ENCODE measurements at places on chromosomes 4 and X.
A peak's percentile ranks its signal among the peaks of the same experiment; 100 is the strongest.

- no peak overlapping the region for H3K27ac ChIP-seq
- no peaks in the 10 kb centered on the region for H3K4me1 ChIP-seq
- no peak overlapping the region for H3K4me3 ChIP-seq
- no peaks in the 10 kb centered on the region for H3K36me3 ChIP-seq
- no peaks in the 10 kb centered on the region for H3K27me3 ChIP-seq
Measured at GRCh38 chr4:143383005-143383574, 46.4 kb downstream of the GAB1 start.

DNA sequence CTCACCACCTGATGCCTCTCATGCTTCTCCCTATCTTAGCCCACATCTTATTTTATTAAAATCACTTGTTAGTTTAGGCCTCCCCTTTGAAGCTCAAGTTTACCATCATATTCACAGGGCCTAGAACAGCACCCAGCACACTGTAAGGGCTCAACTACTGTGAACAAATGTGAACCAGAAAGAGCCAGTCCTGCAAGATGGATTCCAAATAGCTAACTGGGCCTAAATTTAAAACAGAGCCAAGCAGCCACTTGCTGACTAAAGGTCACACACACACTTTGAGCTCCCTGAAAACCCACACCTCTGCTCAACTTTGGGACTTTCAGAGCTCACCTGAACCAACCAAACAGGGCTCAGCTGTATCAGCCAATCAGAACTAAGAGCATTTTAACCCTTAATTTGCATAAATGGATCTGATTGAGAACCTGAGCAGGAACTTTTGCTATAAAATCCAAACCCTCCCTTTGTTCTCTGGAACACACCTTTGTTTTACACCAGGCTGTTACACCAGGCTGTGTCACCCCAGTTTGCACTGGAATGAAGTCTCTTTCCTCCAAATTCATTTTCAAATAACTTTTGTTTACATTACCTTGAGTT lies 62.1 kb upstream of the EXOC1L start:
- DNase-seq = no peak
- no peaks in the 10 kb centered on the region for H3K27me3 ChIP-seq
- no peaks in the 10 kb centered on the region for H3K36me3 ChIP-seq
- H3K27ac ChIP-seq = no peak overlapping the region
- no peaks in the 10 kb centered on the region for H3K4me1 ChIP-seq

- H3K27ac ChIP-seq = no peak overlapping the region
- no peaks in the 10 kb centered on the region for H3K36me3 ChIP-seq
- no peak for DNase-seq
- H3K4me3 ChIP-seq = no peak overlapping the region
- no peaks in the 10 kb centered on the region for H3K4me1 ChIP-seq
Measured at GRCh38 chr4:168622600-168622999, 125.7 kb downstream of the PALLD start.

- H3K4me1 ChIP-seq = no peaks in the 10 kb centered on the region
- H3K36me3 ChIP-seq = no peaks in the 10 kb centered on the region
Measured at GRCh38 chr4:66921433-66921832, 623.9 kb downstream of the CENPC start.

GRCh38 chr4:2647403-2648158 lies 108.6 kb downstream of the TNIP2 start:
- H3K27me3 ChIP-seq = no peaks in the 10 kb centered on the region
- H3K27ac ChIP-seq = no peak overlapping the region
- peaks cover 15% of the 10 kb centered on the region for H3K4me1 ChIP-seq
- no peak overlapping the region for H3K4me3 ChIP-seq
- H3K36me3 ChIP-seq = peaks cover 39% of the 10 kb centered on the region
- no peak for DNase-seq

DNA sequence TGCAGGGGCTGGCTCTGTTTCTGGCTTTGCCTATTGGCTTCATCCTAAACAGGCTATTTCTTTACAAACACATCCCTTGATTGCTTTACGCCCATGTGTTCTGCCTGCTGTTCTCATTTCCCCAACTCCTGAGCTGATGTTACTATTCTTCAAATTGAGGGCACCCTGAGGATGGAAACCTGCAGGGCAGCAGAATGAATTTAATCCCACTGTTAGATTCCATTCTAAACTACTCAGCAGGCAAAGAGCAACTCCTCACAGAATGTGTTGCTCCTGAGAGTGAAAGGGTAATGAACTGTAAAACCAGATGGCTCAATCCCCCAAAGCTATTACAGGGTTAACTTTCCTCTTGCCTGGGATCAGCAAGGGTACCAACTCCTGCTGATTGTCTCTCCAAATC lies 75.7 kb downstream of the ANKRD50 start:
- H3K4me3 ChIP-seq = no peak overlapping the region
- H3K27me3 ChIP-seq = no peaks in the 10 kb centered on the region
- no peak for DNase-seq
- no peak overlapping the region for H3K27ac ChIP-seq

DNA sequence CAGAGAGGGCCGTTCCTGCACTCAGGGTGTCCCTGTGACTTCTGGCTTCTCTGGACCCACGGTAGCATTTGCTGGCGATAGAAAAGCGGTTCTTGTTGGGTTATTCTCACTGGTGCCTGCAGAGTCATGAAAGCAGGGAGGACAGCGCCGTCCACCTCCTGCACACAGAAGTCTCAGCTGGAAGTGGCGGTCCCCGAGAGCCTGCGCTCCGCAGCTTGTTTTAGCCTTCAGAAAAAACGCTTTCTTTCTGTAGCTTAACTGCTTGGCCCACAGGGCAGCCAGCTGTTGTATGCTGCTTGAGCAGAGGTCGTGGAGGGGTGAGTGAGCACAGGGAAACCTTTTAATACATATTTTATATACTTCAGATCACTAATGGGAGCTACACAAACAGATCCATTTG lies 400.7 kb upstream of the FAT1 start:
- DNase-seq = no peak
- H3K27ac ChIP-seq = no peak overlapping the region
- H3K36me3 ChIP-seq = no peaks in the 10 kb centered on the region

GRCh38 chr4:127732623-127733328 lies 2.6 kb downstream of the SLC25A31 start:
- H3K27me3 ChIP-seq = no peaks in the 10 kb centered on the region
- H3K4me1 ChIP-seq = no peaks in the 10 kb centered on the region
- DNase-seq = no peak
- H3K4me3 ChIP-seq = no peak overlapping the region
- no peak overlapping the region for H3K27ac ChIP-seq

- no peaks in the 10 kb centered on the region for H3K36me3 ChIP-seq
- H3K4me1 ChIP-seq = peaks cover 2% of the 10 kb centered on the region
- peaks cover 3% of the 10 kb centered on the region for H3K27me3 ChIP-seq
- H3K4me3 ChIP-seq = no peak overlapping the region
- no peak overlapping the region for H3K27ac ChIP-seq
Measured at GRCh38 chr4:159446266-159446976, 343.5 kb downstream of the RAPGEF2 start.

- H3K27ac ChIP-seq = no peak overlapping the region
- no peak for DNase-seq
- H3K4me3 ChIP-seq = no peak overlapping the region
- H3K4me1 ChIP-seq = peaks cover 7% of the 10 kb centered on the region
Measured at GRCh38 chrX:110568441-110568840, 209.8 kb downstream of the RTL9 start.

- peaks cover 1% of the 10 kb centered on the region for H3K4me1 ChIP-seq
- no peak overlapping the region for H3K27ac ChIP-seq
- H3K27me3 ChIP-seq = no peaks in the 10 kb centered on the region
- no peak overlapping the region for H3K4me3 ChIP-seq
Measured at GRCh38 chrX:70360366-70360765, 62.7 kb upstream of the GDPD2 start.

DNA sequence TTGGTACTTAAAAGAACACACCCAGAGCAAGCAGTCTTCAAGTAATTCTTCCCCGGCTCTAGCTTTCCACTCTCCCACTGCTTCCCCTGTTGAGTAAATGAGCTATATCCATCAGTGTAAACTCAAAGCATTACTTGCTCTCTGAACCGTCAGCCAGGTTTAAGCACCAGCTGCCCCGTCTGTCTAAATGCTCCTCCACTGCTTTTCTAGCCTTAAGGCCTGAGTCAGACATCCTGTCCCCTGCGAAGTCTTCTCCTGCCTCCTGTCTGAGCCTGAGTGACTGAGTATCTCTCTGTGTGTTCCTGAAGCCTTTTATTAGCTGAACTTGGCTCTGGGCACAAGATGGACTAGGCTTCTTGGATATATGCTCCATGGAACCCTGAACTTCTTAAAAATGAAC lies 205.1 kb downstream of the STK32B start:
- H3K4me1 ChIP-seq = no peaks in the 10 kb centered on the region
- no peaks in the 10 kb centered on the region for H3K36me3 ChIP-seq
- H3K27ac ChIP-seq = no peak overlapping the region
- no peaks in the 10 kb centered on the region for H3K27me3 ChIP-seq
- DNase-seq = no peak

DNA sequence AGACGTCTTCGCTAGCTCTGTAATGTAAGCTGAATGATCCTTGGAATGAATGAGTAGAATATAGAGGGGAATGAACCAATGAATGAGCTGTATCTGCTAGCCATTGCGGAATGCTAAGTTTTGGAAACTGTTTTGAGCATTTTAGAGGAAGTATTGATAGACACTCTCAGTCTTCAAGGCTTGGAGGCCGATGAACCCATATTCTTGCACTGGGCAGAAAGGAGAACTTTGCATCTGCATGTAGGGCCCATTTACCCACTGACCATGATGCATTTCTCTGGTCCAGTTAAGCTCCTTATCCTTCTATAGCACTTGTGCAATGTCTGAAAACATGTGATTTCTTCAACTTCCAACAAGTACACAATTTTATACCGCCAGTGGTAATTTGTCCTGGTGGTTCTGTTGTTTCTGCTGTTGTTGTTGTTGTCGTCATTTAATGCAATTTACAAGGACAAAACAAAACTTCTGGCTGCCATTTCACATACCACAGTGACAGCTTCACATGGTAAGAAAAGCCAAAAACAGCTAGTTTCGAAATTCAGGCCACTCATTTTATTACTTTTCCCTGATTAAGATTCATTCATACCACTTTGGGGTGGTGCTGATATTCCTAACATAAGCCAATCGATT lies 85.0 kb upstream of the MTM1 start:
- H3K4me3 ChIP-seq = peak overlapping the region; percentile 68
- H3K36me3 ChIP-seq = peaks cover 6% of the 10 kb centered on the region
- H3K27ac ChIP-seq = peak overlapping the region; percentile 97
- DNase-seq = no peak

GRCh38 chr4:179662522-179662921 lies 2220.3 kb upstream of the AGA start:
- DNase-seq = no peak
- H3K4me1 ChIP-seq = no peaks in the 10 kb centered on the region
- H3K27me3 ChIP-seq = no peaks in the 10 kb centered on the region
- H3K4me3 ChIP-seq = no peak overlapping the region

- peak overlapping the region; percentile 29 for H3K4me3 ChIP-seq
- peaks cover 4% of the 10 kb centered on the region for H3K4me1 ChIP-seq
- no peak for DNase-seq
- no peaks in the 10 kb centered on the region for H3K27me3 ChIP-seq
Measured at GRCh38 chrX:43881410-43882293, 598 bp downstream of the MAOB start.

DNA sequence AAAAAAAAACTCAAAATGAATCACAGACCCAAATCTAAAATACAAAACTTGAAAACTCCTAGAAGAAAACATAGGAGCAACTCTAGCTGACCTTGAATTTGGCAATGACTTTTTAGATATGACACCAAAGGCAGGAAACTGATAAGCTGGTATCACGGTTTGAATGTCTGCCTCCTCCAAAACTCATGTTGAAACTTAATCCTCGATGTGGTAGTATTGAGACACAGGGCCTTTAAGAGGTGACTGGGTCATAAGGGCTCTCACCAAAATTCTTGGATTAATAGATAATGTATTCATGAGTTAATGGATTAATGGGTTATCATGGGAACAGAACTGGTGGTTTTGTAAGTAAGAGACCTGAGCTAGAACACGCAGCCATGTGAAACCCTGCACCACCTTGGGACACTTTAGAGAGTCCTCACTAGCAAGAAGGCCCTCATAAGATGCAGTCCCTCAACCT lies 40.5 kb downstream of the FRYL start:
- H3K27me3 ChIP-seq = no peaks in the 10 kb centered on the region
- peaks cover 9% of the 10 kb centered on the region for H3K36me3 ChIP-seq
- DNase-seq = peak; percentile 19
- peak overlapping the region; percentile 15 for H3K27ac ChIP-seq
- peaks cover 45% of the 10 kb centered on the region for H3K4me1 ChIP-seq

DNA sequence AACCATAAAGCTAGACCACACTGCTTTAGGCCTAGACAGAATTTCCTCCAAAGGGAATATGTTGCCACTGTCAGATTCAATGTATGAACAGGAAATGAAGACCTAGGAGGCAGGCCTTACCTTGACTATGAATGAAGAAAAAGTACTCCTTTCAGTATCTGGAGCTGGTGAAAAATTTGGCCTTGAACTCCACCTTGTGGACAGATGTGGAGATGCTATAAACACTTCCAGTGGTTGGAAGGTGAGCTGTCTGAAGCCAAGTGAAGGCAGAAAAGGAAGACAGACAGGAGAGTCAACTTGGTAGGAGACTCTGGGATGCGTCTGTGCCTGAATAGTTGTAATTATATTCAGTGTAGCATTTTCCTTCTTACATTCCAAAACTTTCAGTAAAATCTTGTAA lies 17.2 kb downstream of the SPIN3 start:
- H3K27me3 ChIP-seq = no peaks in the 10 kb centered on the region
- H3K4me3 ChIP-seq = no peak overlapping the region
- H3K36me3 ChIP-seq = peaks cover 2% of the 10 kb centered on the region
- H3K4me1 ChIP-seq = peaks cover 1% of the 10 kb centered on the region
- no peak overlapping the region for H3K27ac ChIP-seq

- no peaks in the 10 kb centered on the region for H3K4me1 ChIP-seq
- no peak overlapping the region for H3K4me3 ChIP-seq
- no peaks in the 10 kb centered on the region for H3K36me3 ChIP-seq
- H3K27me3 ChIP-seq = peaks cover 10% of the 10 kb centered on the region
Measured at GRCh38 chr4:76448211-76448610, 13.2 kb downstream of the SHROOM3 start.

DNA sequence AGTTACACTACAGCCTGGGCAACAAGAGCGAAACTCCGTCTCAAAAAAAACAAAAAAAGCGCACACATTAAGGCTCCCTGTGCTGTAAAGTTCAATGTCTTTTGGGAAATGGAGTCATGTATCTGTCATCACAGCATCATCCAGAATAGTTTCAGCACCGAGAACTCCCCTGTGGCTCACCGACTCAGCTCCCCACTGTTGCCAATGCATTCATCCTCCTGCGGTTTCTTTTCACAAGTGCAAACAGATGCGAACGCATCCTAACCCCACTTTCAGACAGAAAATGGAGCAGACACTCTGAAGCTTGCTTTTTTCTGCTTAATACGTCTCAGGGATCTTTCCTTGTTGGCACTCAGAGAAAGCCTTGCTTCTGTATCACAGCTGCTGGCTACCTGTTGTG lies 13.8 kb upstream of the SH3TC1 start:
- no peaks in the 10 kb centered on the region for H3K36me3 ChIP-seq
- DNase-seq = no peak

DNA sequence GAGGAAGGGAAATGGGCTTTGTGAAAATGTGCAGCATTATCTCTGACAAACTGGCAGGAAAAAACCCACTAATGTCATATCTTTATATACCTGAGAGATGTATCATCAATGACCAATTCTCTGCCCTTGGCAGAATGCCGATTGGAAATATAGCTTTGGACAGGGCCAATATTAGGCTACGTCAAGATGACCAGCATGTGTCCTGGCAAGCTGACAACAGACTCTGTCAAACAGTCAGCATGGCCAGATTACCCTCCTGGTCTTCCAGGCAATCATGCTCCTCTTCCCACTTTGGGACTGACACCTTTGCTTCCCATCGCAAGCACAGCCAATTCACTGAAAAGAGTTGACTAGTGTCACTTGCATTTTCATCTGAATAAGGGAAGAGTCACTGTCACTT lies 57.0 kb downstream of the SORBS2 start:
- no peaks in the 10 kb centered on the region for H3K4me1 ChIP-seq
- no peaks in the 10 kb centered on the region for H3K36me3 ChIP-seq
- no peaks in the 10 kb centered on the region for H3K27me3 ChIP-seq
- H3K27ac ChIP-seq = no peak overlapping the region

All from T-helper 2 cell treated with Interferon-gamma antibody and Interleukin-4, amounts not matched to agents 5 μg/mL and 100 μg/mL, for 36 hours (primary cell).